ENCODE measurements at places on chromosomes 6 and 20.
A peak's percentile ranks its signal among the peaks of the same experiment; 100 is the strongest.

DNA sequence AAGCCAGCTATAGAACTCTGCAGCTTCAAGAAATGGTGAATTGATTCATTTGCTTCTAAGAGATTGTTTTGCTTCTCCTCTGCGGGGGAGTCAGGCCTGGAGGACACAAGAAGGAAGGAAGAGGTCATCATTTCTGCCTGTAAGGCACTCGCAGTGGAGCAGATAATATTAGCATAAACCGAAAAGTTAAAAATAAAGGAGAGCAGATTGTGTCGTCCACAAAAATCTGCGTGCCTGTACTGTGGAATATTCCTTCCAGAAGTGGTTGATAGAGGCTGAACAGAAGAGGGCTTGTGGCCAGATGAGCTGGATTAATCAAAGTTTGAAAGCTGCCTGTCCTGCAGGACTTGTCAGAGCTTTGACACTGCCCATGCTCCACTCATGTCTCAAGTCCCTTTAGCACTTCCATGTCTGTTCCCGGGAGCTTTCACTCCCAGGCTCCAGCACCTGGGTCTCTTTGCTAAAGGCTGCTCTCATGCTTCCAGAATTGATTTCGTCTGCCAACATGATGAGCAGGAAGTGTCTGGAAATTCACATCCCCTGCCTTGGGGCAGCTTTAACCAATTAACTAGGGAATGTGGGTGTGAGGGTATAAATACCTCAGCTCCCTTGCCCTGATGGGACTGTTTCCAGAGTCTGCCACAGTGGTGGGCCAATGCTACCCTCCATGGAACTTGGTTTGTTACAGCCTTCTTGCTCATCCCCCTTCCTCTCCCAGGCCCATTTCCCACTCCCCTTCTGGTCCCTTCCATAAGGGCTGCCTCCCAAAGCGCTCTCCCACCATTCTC is 65.1 kb upstream of the STX16 start:
- no peak for DNase-seq

DNA sequence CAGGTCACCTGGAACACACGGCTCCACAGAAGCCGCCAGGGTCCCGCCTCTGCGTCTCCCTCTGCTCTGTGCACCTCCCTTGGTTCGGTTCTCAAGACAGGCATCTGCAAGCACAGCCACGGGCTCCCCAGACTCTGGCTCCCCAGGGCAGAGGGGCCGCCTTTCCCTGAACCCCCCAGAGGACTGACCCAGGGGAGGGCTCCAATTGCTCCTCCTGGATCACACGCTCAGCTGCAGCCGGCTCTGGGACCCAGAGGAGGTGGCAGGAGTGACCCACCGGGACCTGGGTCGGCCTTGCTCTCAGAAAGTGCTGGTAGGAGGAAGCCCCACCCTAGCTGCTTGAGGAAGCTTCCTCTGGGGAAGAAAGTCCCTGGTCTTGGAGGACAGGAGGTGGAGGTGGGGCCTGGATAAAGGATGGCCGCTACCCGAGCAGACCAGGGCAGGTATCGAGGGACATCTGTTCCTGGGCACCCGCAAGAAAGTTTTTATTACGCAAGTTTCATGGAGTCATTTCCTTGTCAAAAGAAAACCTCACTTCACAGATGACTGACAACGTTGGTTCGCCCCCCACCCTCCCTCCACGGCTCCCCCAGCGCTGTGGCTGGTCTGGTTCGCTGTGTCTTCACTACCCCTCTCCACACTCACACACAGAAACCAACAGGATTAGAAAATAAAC is 103.9 kb upstream of the AFDN start:
- peak; percentile 11 for DNase-seq

DNA sequence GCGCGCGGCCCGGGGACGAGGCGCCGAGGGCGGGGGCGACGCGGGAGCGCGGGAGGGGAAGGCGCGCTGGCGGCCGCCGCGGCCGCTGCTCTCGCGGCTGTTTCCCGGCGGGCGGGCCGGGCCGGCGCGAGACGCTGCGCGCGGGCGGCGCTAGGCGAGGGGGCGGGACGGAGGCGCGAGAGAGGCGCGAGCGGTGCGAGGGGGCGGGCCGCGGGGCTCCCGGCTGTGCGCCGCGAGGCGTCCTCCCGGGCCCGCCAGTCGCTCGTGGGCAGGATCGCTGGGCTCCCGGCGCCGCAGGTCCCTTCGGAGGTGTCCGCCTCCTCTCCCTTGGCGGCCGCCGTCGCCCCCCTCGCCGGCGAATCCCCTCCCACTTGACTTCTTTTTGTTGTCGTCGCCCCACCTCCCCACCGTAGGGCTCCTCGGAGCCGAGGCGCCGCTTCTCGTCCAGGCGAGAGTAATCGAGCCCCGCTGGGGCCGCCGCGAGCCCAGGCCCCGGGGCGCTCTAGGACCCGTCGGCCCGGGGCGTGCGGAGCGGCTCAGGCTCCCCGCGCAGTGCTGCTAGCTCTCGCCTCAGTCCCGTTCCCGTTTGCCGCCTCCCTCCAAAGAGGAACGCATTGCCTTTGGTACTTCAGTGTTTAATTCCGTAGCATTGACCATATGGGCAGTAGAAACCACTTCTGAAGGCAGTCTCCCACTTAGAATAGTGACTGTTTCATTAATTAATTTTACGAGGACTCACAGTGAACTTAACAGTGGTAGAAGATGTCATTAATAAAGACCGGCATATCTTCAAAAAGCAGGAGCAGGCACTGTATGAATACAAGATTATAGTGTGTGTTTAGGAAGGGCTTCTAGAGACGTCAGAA is at the start of gene RANBP9:
Gene RANBP9, minus strand, starts transcription at position 103 of the 866 bp plus-strand sequence. CDS start 330 bp downstream, outside the sequence.
- DNase-seq: peak; percentile 88

GRCh38 chr20:5689463-5689862 is 60.7 kb upstream of the SHLD1 start:
- no peak for DNase-seq

- DNase-seq: peak; percentile 51
Observed at GRCh38 chr6:44297063-44298038, 15.8 kb downstream of the AARS2 start.

GRCh38 chr6:37481711-37482605 is 17.7 kb downstream of the CCDC167 start:
- DNase-seq: no peak

- no peak for DNase-seq
Observed at GRCh38 chr6:20217891-20218290, 5.6 kb upstream of the MBOAT1 start.

- DNase-seq: no peak
Observed at GRCh38 chr20:3733119-3733995, 872 bp downstream of the HSPA12B start.

- no peak for DNase-seq
Observed at GRCh38 chr6:41021832-41022231, 17.2 kb downstream of the UNC5CL start.

GRCh38 chr20:2357114-2357513 is 23.6 kb upstream of the TGM6 start:
- no peak for DNase-seq

Data from activated CD4-positive, alpha-beta memory T cell treated with anti-CD3 and anti-CD28 coated beads, Interleukin-2, amount 10 ng/mL, durations not matched to agents 7 days and 5 days (primary cell).